Uterus (tissue), 4 donors: ENCODE measurements at places on chromosomes 5 and 9. TPM values are rescaled to one million over a fixed set of nuclear protein-coding genes. Genes with fewer than 3 reads are reported as not detected.

The PSAT1 gene
- total RNA-seq: 1.6 TPM

The SCGB3A2 gene
- not detected for total RNA-seq

The PIP5K1B gene
- total RNA-seq: 5.6 TPM

The ADRA1B gene
- 1.2 TPM for total RNA-seq

The ADGRD2 gene
- not detected for total RNA-seq

The OBP2B gene
- not detected for total RNA-seq

The DPYSL3 gene
- 121 TPM for total RNA-seq

GRCh38 chr5:146199176-146199815, 4.1 kb upstream of the RBM27 start:
- no peak for DNase-seq

- DNase-seq: no peak
These were observed 56.4 kb downstream of the ALDH7A1 start for GRCh38 chr5:126538579-126538978.

DNA sequence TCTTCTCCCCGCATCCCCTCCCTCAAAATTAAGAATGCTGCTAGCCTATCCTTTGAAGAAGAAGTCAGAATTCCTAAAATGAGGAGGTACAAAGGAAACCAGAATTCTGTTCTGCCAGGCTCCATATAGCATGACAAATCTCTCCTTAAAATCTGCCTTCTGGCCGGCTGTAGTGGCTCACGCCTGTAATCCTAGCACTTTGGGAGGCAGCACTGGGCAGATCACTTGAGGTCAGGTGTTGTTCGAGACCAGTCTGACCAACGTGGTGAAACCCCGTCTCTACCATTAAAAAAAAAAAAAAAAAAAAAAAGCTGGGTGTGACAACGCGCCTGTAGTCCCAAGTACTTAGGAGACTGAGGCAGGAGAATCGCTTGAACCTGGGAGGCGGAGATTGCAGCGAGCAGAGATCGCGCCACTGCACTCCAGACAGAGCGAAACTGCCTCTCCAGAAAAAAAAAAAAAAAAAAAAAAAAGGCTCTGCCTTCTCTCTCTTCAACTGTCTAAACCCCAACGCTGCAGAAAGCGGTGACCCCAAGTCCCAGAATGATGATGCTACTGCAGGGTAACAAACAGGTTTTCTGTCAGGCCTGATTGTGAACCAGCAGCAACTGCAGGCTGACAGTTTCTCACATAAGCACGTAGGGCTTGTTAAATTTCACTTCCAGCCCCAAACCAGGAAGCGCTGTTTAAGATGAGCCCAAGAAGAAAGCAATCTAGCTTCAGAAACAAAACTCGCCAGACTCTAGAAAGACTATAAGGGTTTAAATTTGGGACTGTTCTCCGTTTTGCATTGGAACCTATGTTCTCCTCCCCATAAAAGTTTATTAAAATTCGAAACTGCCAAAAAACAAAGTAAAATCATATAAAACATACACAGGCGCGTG, 963 bp upstream of the CAST start:
- DNase-seq: peak; percentile 21

- no peak for DNase-seq
These were observed 164.1 kb downstream of the HSD17B3 start for GRCh38 chr9:96137671-96138429.

DNA sequence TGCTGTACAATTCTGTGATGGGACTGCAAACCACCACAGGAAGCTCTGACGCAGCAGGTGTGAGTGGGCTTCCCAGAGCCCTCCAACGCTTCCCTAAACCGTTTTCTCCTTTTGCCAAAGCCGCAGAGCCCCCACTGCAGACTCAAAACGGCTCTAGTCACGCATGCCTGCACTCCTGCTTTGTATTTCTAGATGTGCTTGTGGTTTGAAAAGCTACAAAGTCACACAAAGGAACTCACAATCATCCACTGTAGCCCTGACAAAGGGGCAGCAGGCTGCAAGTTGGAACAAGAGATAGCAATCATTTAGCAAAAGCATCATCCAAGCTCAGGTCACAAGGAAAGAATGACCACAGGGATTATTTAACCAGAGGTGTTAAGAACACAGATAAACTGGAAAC, 79.3 kb downstream of the PTPN3 start:
- no peak for DNase-seq

DNA sequence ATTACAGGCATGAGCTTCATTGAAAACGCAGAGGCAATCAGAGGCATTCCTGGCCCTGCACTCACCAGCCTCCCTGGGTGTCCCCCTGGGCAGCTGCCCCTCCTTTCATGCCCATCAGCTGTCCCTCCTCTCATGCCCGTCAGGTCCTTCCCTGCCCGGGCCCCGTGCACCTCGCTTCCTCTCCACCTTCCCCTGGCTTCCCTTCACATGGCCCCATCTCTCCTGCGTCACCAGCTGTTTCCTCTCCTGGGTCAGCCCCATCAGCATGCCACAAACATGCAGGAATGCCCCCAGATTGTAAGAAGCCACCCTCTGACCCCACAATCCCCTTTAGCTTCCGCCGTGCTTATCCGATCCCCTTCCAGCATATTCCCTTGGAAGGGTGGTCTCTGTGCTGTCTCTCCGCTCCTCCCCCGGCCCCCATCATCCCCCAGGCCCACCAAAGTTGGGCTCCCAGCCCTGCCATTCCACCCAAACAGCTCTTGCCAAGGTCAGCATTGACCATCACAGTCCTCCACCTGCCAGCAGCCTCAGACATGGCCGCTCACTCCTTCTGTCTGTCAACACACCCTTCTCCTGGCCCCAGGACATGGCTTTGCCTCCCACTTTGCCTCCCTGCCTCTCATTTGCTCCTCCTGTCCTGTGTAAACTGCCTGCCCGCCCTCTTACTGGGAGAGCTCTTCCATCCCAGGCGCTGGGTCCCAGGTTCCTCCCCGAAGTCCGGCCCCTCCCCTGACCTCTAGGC, 98.6 kb upstream of the IER5L start:
- peak; percentile 11 for DNase-seq

DNA sequence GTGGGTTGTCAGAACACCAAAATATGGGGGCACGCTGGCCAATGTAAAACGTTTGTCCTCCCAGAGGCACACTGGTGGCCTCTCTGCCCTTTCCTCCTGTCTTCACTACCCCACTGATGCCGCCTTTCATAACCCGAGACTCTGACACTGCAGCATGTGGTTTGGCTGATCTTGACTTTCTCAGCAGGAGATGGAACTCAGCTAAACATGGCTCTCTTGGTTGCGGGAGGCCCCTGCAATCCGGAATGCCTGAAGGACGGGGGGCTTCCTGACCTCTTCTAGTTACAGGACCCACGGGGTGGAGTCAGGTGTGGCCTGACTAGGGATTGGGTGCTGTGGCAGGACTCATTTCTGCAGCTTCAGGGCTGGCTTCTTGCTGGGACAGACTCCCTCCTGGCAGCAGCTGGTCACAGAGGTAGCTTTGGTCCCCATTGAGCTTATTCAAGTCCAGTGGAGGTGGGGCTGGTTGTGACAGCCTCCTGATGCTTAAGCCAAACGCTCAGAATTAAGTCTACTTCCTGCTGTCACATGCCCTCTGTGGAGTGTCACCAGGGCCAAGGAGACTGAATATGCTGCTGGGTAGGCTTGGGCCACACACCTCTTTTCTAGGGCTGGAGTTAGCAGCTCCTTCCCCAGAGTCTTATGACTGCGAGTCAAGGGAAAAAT, 44.2 kb downstream of the NXNL2 start:
- DNase-seq: no peak

DNA sequence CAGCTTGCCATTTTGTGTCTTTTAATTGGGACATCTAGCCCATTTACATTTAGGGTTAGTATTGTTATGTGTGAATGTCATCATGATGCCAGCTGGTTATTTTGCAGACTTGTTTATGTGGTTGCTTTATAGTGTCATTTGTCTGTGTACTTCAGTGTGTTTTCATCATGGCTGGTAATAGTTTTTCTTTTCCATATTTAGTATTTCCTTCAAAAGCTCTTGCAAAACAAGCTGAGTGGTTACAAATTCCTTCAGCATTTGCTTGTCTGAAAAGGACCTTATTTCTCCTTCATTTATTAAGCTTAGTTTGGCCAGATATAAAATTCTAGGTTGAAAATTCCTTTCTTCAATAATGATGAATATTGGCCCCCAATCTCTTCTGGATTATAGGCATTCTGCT, 28.5 kb upstream of the TNFSF15 start:
- DNase-seq: no peak

DNA sequence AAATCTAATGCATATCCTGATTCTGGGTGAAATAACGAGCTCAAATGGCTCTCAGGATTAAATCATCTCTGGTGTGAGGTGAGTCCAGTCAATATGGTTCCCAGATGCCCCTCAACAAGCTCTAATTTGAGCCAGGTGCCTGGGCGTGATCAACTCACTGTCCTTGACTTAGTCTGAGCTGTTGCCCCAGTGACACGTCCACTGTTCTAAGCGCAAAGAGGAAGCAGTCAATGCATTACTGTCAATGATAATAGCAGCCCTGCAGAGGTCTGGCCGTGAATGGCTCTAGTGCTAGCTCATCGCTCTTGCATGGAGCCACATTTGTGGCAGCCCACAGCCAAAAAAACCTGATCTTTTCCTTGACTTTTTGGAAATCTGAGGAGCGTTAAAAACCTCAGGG, 128.6 kb upstream of the EFNA5 start:
- DNase-seq: no peak

DNA sequence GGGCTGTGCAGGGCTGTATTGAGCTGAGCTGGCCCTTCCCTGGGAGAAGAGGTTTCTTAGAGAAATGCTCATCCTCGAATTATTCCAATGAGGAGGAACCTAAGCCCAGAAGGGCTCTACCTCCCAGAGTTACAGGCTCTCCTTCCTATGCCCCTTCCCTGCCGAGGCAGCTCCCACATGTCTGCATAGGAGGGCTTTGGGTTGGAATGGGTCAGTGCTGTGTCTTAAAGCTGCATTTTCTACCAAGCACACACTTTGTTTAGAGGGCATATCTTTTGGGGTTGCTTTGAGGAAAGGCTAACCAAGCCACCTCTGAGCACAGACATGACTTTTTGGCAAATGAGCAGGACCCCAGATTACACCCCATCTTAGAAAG, 9.1 kb downstream of the NEK6 start:
- no peak for DNase-seq

DNA sequence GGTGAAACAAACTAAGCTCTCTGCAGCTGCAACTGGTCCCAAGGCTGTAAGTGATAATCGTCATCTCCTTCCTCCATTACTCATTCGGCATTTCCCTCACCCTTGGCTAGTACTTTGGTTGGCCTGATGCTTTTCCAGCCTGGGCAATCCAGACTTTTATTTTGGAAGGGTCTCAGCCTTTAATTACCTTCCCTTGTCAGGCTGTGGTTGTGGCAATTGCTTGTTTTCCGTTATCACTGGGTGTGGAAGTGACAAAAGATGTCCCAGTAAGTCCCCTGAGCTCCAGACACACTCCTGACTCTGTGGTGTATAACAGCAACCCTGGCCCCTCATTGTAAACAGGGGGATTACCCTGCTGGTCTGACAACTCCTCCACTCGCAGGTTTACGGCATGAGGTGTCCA, 6.3 kb upstream of the FAF2 start:
- DNase-seq: no peak

GRCh38 chr9:97866848-97867247, 13.8 kb downstream of the FOXE1 start:
- no peak for DNase-seq

DNA sequence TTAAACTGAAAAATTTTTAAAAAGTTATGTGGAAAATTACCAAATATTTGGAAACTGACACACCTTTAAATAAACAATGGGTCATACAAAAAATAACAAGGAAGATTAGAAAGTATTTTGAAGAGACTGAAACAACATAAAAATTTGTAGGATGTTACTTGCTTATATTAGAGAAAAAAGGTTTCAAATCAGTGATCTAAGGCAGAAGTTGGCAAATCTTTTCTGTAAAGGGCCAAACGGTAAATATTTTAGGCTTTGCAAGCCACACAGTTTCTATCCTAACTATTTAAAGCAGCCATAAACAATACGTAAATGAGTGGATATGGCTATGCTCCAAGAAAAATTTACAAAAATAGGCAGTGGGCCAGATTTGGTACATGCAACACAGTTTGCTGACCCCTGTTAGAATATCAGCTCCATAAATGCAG, 81.3 kb downstream of the OXCT1 start:
- DNase-seq: no peak

- DNase-seq: no peak
These were observed 2.0 kb downstream of the NKD2 start for GRCh38 chr5:1010641-1011046.

- no peak for DNase-seq
These were observed 14.8 kb downstream of the COL27A1 start for GRCh38 chr9:114169952-114170770.

DNA sequence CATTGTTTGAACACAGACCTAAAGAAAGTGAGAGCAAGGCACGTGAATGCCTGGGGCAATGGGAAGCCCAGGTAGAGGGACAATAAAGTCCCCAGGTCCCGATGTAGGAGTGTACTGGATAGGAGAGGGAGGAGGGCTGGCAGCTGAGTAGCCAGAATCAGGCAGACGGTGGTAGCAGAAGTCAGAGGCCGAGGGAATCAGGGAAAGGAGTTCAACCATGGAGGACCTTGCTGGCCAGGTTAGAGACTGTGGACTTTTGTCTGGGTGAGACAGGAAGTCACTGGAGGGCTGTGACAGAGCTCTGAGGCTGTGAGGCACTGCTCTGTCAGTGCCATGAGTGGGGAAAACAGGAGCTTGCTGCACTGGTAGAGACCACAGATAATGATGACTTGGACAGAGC, 248.2 kb downstream of the EFNA5 start:
- no peak for DNase-seq

DNA sequence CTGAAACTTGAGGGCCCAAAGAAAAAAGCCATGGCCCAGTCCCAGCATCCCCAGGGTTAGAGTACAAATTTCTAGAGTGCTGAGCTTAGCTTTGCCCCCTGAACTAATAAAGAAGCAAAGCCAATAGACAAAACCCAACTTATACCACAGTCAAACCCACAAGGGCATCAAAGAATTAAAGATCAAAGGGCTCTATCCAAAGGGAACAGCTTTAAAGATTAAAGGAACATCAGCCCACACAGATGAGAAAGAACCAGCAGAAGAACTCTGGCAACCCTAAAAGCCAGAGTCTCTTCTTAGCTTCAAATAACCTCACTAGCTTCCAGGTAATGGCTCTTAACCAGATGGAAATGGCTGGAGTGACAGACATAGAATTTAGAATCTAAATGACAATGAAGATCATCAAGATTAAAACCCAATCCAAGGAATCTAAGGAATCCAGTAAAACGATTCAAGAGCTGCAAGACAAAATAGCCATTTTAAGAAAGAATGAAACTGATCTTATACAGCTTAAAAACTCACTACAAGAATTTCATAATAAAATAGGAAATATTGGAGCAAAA, 93.9 kb downstream of the YIPF5 start:
- no peak for DNase-seq

- DNase-seq: peak; percentile 89
These were observed 5.6 kb downstream of the MAMDC2 start for GRCh38 chr9:70049236-70049635.
